GM23248 (cell line): ENCODE measurements at places on chromosomes 2 and 18. TPM values are rescaled to one million over a fixed set of nuclear protein-coding genes. Genes with fewer than 3 reads are reported as not detected.

Gene CYP1B1
- 112 and 116 TPM in 2 replicates for polyA plus RNA-seq

Gene DPP4
- 30.1 and 31.6 TPM in 2 replicates for polyA plus RNA-seq

DNA sequence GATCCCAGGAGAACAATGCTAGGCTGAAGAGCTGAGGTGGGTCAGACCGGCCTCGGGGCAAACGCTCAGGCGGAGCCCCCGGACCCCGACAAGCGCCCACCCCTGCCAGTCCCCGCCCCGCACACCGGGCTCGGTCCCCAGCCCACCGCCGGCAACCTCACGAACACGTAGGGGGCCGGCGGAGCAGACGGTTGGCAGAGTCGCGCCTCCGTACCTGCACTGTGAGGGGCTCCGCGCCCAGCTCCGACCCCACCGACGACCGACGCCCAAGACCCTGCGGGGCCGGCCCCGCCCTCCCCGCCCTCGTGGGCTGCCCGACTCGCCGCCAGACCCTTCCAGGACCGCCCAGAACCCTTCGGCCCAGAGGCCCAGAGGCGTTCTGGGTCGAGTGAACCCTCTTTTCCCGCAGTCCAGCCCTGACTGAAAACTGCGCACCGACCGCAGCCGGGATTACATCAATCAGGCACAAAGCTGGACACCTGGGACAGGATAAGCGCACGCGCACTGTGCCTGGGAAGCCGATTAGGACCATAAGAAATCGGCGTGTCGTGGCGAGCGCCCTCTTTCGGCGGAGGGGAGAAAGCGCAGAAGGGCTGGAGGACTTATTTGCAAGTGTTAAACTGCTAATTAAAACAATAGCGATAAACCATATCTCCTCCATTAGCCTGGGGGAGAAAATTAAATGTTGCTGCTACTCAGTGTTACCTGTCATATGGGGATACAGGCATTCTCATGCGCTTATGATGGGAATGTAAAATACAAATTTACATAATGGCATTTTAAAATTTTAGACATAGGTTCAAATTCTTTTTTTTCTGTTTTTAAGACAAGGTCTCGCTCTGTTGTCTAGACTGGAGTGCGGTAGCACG, 11.7 kb upstream of the DCTN1 start:
- DNase-seq: peak; percentile 92

- DNase-seq: peak; percentile 74
Observed at GRCh38 chr2:196170606-196171247, 651 bp downstream of the STK17B start.

DNA sequence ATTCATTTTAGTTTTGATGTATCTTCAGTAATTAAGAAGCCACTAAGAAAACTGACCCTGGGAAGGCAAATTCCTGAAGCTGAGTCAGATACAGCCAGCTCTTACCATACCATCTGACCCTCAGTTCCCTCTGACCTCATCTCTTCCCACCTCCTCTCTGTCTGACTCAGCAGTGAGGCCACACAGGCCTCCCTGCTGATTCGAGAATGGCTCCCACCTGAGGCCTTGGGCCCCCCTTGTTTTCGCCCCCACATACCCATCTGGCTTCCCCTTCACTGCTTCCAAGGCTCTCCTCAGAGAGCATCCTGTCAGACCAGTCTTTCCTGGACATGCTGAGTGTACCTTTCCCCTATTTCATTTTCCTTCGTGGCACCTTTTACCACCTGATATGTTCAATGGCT, 71.0 kb upstream of the CYP1B1 start:
- DNase-seq: peak; percentile 97
